ENCODE measurements at places on chromosomes 16 and 17.

GRCh38 chr16:4321286-4322120 is 5.6 kb downstream of the GLIS2 start:
- no peak for DNase-seq

- DNase-seq = peak; percentile 61
Observed at GRCh38 chr16:88978608-88979346, 1.8 kb upstream of the CBFA2T3 start.

GRCh38 chr16:89093602-89094251 is at the start of gene ACSF3:
Gene ACSF3 (plus strand): TSS chr16:89093852. CDS start chr16:89100682, 6,830 bp downstream.
- peak; percentile 77 for DNase-seq

DNA sequence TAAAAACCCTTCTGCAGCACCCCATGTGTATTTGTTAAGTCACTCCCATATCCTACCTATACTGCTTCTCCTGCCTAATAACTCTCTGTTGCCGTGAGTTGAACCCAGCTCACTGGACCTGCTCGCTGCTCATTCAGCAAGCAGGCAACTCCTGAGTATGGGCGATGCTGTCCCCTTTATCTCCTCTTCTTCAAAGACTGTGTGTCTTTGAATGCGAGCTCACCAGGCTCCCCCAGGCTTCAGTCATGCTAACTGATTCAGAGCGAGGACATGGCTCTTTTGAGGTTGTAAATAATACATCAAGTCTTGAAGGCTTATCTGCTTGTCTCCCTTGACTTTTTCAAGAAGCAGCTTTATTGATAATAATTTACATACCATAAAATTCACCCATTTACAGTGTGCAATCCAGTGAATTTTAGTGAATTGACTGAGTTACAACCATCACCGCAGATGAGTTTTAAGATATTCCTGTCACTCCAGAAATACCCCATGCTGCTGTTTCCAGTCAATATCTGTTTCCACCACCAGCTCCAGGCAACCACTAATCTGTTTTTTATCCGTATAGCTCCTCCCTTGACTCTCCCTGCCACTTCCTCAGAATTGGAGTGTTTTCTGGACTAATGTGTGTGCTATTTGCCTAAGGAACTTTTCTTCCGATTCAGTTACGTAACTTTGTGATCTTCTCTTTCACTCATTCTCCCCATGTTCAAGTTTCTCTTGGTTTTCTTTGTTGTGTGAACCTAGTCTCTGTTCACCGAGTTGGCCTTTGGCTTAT is 132.2 kb downstream of the SPECC1 start:
- no peak for DNase-seq

DNA sequence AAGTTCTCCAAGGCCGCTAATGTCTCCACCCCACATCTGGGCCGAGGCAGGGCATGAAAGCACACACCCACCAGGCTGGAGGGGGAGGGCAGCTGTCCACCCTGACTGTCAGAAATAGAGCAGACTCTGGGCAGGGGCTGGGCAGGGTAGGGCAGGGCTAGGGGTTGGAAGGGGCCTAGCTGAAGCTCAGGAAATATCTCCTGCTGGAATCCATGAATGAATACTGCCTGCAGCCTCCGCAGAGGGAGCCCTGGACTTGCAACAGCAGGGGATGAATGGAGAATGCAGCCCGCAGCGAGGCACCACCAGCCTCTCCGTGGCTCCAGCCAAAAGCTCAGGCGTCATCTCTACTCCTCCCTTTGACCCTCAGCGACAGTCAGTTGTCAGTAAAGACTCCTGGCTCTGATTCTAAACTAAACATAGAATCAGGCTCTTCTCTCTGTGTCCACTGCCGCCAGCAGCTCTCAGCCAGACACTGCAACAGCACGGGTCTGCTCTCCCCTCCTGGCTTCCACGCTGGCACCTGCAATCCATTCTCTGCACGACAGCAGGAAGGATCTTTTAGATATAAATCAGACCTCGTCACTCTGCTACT is 23.9 kb upstream of the NGFR start:
- DNase-seq = no peak

- no peak for DNase-seq
Observed at GRCh38 chr16:10940501-10941079, 1.7 kb downstream of the DEXI start.

- no peak for DNase-seq
Observed at GRCh38 chr16:14314116-14314515, 243.0 kb downstream of the MRTFB start.

Data from CD4-positive, alpha-beta T cell treated with Interleukin-1 beta for 1 hour (primary cell).